GM19239 (cell line): ENCODE measurements at places on chromosomes 12 and 14.

DNA sequence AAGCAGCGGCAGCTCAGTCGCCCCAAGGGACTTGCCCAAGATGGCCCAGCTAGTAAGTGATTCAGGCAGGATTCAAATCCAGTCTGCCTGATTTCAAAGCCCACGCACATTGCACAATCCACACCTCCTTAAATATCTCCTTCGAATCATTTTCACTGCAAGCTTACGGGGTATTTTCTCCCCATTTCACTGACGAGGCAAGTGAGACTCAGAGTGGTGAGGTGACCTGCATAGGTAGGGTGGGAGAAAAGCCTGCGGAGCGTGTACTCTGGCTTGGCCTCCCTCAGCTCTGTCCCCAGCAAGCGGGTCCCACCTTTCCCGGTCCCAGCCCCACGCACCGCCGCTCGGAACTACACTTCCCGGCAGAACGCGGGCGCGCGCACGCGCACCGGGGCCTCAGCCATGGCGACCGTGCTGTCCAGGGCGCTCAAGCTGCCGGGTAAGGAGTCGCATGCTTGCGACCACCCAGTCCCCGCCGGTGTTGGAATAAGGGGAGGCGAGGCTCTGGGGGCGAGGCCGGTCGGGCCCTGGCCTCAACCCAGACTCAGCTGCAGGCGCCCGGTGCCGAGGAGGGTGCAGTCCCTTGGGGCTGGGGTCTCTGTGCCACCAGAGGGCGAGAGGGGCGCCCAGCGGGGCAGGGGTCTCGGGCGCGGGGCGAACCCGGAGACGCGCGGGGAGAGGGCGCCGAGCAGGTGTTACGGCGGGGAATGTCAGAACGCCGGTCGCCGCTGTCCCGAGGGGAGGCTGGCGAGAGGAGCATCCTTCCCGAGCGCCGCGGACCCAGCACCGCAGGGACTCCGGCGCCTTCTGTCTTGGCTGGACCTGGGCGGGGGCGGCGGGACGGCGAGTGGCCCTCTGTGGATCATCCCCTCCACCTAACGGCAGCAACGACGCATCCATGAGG lies at the start of gene FAM234B:
Gene FAM234B, plus strand, starts transcription at position 380 of the 904 bp plus-strand sequence. Its CDS starts 23 bp downstream, at position 403.
- DNase-seq = peak; percentile 75

GRCh38 chr14:100237735-100238418 lies 1.1 kb upstream of the YY1 start:
- DNase-seq = no peak

DNA sequence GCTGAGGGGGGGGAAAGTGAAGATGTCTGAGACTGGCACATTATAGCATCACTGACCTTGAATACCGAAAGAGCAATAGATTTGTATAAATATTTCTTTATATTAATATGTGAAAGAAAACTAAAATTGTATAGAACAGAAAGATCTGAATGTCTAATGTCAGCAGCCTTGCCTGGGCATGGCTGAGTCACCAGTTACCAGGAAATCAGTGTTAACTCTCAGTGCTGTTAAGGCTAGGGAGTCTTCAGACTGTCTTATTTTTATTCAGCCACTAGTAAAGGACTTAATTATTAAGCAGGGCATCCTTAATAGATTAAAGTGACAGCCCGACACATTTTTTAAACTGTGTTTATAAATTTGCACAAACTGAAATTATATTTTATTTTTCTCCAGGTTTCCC lies 122.9 kb upstream of the AEBP2 start:
- no peak for DNase-seq

DNA sequence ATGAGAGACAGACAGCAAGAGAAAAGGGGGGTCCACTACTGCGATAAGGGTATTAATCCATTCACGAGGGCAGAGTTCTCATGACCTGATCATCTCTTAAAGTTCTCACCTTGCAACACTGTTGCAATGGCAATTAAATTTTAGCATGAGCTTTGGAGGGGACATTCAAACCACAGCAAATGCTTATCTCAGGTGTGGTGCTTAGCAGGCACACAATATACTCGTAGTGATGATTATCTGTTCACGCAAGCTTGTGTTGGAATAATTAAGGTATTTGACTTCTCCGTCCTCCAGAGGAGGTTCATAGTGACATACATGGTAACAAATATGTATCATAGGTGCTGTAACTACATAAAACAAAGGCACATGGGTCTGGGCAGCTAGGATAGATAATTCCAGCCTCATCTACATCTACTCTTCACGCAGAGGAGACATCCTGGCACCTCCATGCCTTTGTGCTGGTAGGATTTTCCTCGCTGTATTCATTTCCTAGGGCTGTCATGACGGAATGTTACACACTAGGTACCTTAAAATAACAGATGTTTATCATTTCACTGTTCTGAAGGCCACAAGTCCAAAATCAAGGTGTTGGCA lies 221.2 kb downstream of the RBM19 start:
- no peak for DNase-seq

DNA sequence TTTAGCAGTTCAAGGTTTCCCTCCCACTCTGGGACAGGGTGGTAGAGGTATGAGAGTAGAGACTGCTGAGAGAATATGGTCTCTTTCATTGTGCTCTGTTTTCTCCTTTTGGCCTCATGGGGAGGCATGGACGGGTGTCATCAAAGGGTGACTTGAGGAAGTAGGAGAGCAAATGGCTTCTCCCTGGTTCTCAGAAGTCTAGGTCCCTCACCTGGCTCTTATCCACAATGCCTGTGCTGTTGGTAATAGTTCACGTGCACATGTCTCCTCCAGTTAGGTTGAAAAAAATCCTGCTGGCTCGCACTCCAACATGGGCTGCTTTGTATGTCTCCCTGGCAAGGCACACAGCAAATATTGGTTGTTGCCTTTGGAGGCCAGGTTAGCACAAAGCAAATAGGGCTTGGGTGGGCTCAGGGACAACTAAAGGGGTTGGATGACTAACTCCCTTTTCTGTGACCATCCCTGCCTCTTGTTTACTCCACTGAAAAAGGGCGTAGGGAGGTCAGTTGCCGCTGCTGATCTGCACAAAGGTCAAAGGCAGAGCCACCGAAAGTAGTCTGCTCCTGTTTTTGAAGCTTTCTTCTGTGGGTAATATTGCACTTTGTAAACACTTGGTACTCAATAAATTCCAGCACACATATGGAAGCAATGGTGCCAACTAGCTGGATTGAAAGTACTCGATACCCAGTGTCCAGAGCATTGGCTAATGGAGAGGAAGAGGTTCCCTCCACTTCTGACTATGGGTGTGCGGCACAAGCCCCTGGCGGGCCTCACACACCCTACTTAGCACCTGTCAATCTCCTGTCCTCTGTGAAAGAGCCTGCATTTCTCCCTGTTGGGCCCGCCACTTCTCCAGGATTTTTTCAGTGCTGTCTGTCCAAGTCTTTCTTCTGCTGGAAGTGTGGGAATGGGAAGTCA lies 121.8 kb downstream of the SLC38A6 start:
- no peak for DNase-seq

GRCh38 chr14:40394634-40395340 lies 962.6 kb upstream of the FBXO33 start:
- no peak for DNase-seq

GRCh38 chr12:89475203-89475990 lies 49.2 kb downstream of the GALNT4 start:
- DNase-seq = no peak

DNA sequence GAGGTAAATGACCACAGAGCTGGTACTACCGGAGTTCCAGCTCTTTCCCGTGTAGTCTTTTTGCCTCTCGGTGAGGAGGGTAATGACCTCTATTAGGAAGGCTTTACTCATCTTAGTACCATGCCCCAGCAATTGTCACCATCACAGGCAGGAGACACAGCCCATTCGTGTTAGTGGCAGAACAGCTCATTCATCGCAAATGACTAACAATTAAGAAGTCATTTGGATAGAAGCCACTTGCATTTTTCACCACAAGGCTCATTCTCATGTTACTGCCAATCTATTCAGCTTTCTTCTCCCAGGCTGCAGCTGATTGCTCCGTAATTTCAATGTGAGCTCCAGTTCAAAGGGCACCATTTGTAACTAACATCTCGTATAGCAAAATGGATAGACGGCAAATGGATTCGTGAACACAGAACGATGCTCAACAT lies 718.8 kb upstream of the TMEM132C start:
- no peak for DNase-seq

- DNase-seq = no peak
Measured at GRCh38 chr14:102899516-102899900, 23.0 kb upstream of the AMN start.

DNA sequence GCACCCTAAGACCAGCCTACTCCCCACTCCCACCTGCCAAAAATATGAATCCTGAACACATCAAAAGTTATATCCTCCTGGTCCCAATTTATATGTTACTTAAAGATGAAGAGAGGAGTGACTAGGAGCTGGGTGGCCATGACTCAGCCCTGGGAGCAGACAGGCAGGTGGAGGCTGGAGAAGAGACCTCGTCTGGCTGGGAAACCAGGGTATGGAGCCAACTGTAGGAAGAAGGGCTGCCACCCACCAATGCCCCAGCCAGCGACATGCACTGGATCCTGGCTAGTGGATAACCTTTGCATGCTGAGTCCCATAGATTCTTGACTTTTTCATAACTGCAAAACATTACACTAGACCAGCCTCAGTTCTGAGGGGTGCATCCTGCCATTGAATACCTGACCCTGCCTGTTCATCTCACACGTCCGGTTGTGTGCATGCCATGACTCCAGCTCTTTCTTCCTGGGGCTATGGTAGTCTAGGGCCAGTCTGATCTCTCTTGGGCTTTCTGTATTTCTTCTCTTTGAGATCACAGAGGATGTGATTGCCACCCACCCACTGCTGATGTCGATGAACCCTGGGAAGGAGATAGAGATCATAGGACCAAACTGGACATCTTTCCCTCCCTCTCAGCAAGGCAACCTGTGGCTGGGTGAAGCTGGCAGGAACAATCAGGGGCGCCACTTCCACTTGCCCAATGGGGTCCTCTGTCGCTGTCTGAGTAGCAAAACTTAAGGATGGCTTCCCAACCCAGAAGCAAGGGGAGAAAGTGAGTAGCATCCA lies 69.6 kb upstream of the DDX11 start:
- DNase-seq = no peak

DNA sequence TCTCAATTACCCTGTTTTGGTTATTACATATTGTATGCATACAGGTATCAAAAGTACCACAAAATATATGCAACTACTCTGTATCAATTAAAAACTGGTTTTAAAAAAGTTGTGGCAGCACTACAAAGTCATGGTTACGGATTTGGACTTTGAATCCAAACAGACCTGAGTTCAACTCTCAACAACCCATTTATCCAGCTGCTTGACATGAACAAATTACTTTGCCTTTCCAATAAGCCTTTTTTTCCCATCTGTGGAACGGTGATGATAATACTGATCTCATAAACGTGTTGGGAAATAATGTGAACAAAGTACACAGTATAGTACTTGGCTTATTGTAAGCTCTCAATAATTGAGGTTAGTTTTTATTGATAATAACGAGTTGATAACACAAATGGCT lies 85.0 kb downstream of the MNAT1 start:
- no peak for DNase-seq

DNA sequence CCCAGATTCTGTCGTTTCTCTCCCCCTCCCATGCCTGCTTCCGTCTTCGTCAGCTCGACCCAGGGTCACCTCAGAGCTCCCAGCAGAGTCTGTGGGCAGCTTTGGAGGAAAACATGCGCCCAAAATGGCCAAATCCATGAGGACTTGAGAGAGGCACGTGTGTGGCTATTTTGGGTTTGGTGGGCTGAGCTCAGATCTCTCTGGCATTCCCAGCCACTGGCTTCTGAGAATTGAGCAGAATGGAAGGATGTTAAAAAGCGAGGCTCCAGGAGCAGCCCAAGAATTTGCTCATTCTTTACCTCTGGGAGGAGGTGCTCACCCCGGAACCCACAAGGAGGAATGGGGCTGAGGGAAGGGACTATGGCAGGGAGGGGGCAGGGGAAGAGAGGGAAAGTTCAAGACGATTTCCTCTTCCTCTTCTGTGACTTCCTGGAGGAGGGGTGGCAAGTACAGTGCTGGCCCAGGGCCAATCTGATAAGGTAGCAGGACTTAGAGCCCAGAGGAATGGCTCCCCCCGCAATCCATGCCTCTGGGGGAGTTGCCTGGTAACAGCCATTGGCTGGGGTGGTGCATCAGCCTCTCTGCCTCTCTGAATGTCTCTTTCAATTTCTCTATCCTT lies 20.1 kb downstream of the TSPAN9 start:
- no peak for DNase-seq

- DNase-seq = no peak
Measured at GRCh38 chr12:132602572-132603239, 7.7 kb downstream of the LRCOL1 start.

GRCh38 chr14:41605550-41606281 lies 960 bp upstream of the LRFN5 start:
- no peak for DNase-seq

DNA sequence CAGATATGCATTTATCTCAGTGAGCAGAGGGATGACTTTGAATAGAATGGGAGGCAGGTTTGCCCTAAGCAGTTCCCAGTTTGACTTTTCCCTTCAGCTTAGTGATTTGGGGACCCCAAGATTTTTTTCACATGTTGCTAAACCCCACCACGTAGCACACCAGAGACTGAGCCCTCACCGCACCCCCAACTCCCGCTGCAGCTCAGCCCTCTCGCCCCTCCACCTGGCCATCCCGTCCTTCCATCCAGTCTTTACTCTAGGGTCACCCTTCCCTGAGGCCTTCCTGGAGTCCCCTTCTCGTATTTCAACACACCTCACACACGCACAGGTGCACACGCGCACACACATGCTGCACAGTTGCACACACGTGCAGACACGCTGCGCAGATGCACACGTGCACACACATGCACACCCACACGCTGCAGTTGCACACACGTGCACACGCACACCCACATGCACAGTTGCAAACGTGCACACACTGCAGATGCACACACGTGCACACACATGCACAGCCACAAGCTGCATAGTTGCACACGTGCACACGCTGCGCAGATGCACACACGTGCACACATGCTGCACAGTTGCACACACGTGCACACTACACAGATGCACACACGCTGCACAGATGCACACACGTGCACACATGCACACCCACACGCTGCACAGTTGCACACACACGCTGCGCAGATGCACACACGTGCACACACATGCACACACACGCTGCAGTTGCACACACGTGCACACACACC lies 30.0 kb downstream of the HSP90AA1 start:
- DNase-seq = no peak

- no peak for DNase-seq
Measured at GRCh38 chr12:58302487-58303011, 361.2 kb downstream of the ATP23 start.

GRCh38 chr12:59904874-59905521 lies 309.2 kb downstream of the SLC16A7 start:
- DNase-seq = no peak

- DNase-seq = no peak
Measured at GRCh38 chr12:39372204-39372925, 70.6 kb downstream of the KIF21A start.

DNA sequence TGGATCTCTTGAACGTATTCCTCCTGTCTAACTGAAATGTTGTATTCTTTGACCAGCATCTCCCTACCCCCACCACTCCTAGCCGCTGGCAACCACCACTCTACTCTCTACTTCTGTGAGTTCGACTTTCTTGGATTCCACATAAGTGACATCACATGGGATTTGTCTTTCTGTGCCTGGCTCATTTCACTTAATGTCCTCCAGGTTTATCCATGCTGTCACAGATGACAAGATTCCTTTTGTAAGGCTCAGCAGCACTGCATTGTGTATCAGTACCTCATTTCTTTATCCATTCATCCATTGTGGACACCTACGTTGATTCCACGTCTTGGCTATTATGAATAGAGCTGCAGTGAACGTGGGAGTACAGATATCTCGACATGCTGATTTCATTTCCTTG lies 10.5 kb downstream of the PRKAB1 start:
- DNase-seq = no peak
